ENCODE measurements at places on chromosomes 7 and 10.

DNA sequence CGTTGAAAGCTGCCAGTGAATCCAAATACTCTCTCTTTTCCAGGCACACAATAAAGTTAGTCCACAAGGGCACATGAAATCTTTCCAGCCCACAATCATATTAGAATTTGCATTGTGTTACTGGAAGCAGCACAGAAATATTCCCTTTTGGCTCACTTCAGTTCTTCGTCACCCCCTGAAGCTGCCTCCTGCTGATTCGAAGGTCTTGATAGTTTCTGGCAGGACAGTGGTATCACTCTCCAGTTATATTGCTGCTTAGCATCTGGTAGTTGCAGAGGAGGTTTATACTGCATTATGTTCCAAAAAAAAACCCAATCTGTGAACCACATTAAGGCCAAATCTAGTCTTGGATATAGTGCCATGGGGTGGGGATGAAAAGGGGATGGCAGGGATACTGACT is 253.2 kb downstream of the BICC1 start:
- peak; percentile 43 for DNase-seq

DNA sequence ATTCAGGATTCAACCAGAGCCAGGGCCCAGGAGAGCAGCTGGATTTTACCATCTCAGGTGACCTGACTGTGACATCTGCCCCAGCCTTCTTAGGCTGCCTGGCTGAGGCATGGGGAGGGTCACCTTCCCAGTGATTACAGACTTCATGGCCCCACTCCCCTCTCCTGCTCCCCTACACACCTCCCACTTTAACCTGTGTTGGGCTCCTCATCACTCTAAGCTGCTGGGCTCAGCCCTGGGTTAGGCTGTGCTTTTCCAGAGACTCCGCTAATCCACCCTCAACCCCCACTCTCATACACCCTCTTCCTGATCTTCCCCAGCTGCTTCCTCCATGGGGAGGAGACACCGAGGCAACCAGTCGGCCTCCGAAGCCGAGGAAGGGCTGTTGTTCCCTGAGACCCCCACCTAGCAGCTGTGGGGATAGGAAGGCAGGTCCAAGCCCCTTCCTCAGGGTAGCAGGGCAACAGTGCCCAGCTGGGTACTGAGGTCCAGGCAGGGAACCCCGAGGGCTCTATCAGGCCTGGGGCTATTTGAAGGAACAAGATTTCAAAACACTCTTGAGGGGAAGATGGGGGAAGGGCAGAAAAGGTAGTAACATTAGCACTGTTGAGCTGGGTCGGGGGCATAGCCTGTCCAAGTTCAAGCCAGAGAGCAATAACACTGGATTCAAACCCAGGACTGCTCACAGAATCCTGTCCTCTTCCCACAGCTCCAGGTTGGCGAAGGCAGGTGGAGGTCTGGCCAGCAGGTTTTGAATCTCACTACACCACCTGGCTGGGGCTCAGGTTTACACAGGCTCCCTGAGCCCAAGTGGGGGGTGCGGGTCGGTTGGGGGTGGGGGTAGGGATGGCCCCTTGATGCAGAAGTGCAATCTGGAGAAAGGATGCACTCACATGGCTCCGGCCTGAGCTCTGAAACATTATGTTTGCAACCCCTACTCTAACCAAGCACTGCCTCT is 1.8 kb downstream of the IMPDH1 start:
- no peak for DNase-seq

DNA sequence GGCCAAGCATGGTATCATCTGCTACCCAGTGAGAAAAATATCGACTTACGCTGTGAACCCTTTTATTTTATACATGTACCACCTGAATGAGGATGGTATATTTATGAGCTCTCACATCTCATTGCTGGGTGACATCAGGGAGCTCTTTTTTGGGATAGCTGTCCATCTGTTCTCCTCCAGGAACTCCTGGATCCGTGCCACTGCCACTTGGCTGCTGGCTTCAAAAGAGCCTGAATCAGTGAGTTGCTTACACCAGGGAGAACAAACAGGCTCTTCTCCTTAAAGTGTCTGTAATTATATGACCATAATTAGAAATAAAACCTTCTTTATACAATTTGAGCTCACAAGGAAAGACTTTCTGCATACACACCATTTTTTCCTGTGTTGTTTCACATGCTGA is 106.2 kb downstream of the KAT6B start:
- DNase-seq: peak; percentile 88

- DNase-seq: no peak
These were observed 2.4 kb upstream of the ZNF33B start for GRCh38 chr10:42640610-42641229.

DNA sequence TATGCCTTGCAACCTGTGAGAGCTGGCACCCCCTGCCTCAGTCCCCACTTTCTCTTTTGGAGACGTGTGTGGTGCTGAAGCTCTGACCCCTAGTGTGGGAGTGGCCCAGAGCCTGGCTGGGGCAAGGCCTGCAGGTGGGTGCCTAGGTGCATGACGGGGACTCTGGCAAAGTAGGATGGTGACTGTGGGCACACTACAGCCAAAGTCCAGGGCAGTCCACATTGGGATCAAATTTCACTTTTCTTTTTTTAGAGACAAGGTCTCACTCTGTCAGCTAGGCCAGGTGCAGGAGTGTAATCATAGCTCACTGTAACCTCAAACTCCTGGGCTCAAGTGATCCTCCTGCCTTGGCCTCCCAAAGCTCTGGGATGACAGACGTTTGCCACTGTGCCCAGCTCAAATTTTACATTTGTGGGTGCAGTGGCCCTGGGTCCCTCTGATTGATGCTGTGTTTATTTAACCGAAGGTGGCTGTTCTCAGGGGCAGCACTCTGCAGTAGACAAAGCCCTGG is 52.3 kb downstream of the NEURL1 start:
- DNase-seq: no peak

- DNase-seq: no peak
These were observed 931.1 kb downstream of the CNTNAP2 start for GRCh38 chr7:147047696-147048095.

DNA sequence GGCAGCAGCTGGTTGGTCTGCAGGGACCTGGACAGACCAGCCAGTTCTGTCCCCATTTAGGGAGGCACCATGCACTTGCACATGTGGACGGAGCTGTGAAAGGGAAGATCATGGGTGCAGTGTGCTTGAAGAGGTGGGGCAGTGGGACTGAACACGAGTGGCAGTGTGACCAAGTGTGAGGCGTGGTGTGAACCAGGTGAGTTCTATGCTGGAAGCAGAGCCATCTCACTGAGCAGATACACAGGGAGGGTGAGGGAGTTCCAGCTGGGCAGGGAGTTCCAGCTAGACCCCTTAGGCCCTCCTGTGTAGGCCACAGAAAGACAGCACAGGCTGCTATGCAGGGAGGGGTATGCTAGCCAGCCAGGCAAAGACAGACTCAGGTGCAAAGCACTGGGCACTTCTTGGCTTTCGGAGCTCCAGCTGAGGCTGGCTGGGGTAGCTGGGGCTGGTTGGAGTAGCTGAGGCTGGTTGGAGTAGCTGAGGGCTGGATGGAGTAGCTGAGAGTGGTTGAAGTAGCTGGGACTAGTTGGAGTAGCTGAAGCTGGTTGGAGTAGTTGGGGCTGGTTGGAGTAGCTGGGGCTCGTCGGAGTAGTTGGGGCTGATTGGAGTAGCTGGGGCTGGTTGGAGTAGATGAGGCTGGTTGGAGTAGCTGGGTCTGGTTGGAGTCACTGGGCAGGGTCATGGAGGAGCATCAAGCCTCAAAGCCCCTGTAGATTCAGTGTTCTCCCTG is 90.9 kb downstream of the HIP1 start:
- no peak for DNase-seq

DNA sequence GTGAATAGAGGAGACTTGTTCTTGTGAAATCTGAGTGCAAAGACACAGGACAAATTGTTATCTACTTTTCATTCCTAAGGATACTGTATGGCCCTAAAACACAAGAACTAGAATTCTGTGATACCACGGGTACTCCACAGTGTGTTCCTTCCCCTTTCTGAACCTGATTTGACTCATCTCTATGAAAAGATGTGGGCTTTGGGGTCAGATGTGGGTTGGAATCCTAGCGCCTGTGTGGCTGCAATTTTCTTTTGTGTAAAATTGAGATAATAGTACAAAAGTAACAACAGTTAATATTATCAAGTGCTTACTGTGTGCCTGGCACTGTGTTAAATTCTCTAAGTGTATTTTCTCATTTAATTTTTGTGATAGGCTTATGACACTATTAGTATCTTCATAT is 8.1 kb downstream of the SRGN start:
- no peak for DNase-seq

DNA sequence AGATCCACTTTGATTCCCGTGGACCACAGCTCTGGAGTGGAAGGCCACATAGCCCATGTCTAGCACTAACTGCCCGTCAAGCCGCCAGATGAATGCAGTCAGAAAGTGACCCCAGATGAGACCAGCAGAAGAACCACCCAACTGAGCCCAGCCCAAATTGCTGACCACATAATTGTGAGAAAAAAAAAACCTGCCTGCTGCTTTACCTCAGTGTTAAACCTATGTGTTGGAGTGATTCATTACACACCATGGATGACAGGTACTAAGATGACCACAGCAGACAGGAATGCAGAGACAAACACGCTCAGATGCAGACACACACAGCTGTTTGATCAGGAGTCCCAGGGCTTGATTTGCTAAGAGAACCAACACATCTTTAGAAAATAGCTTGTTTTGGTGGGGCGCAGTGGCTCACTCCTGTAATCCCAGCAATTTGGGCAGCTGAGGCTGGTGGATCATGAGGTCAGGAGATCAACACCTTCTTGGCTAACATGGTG is 168.1 kb upstream of the PPP2R2D start:
- DNase-seq: no peak

DNA sequence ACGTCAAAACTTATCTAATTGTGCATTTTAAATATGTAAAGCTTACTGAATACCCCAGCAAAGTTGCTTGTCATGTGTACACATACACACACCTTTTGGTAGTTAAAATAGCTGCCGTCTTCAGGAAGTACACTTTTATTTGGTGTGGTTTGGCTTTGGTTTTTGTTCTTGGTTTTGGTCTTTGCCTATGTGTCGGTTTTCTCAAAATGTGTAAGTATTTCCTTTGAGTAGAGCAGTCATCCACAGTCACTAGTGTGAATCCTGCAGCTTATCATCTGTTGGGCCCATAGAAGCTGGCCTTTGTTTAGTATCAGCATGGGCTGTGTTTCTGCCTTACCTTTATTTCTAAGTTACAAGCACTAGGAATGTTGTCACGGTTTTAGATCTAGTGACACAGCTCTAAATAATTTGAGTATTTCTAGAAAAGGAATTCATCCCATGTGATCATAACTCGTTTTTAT is 35.3 kb downstream of the NET1 start:
- no peak for DNase-seq

DNA sequence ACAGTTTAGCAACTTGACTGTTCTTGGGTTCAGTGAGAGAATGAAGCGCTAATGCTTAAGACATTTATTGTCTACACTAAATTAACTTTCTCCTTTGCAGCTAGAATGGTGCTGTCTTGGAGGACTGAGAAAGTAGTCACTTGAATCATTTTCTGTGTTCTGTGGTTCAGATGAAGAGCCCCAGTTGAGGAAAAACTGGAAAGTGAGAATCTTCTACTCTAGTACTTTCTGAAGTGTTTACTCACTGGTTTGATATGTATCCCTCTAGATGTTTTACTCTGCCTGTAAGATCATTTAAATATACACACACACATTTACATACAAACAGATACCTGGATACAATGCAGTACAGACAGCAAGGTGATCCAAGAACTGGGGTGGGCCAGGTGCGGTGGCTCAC is 308.1 kb downstream of the CAMK1D start:
- DNase-seq: no peak

GRCh38 chr7:27656724-27657123 is 6.0 kb downstream of the HIBADH start:
- DNase-seq: no peak

DNA sequence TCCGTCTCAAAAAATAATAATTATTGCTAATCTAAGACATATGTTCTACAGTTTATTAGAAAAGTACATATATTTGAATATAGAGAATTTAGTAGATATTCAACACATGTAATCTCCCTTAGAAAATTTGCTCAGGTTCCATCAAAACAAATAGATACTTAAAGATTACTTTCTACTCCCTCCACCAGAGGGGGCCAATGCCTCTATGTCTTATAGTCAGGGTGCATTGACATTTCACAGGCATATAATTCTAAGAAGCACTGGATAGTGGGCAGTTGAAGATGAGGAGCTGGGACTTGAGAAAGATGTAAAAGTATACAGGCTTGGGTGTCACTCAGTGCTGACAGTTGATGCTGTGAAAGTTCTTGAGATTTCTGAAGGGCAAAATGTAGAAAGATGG is 301.6 kb upstream of the HPS1 start:
- no peak for DNase-seq
